Esophagus (tissue), 2 donors: ENCODE measurements at places on chromosomes 3 and 15. TPM values are rescaled to one million over a fixed set of nuclear protein-coding genes. Genes with fewer than 3 reads are reported as not detected.

The LHFPL4 gene
- 0.02 TPM for polyA plus RNA-seq

The CEP97 gene
- 1.1 TPM for polyA plus RNA-seq

The RBPMS2 gene
- polyA plus RNA-seq: 5.2 TPM

The LRRC3B gene
- polyA plus RNA-seq: 0.02 TPM

The HIGD2B gene
- not detected for polyA plus RNA-seq

The SKOR1 gene
- polyA plus RNA-seq: 0.12 TPM

The NEIL1 gene
- 13.2 TPM for polyA plus RNA-seq

The SUSD5 gene
- polyA plus RNA-seq: 0.16 TPM

The C3orf20 gene
- not detected for polyA plus RNA-seq

The GOLGA8J gene
- not detected for polyA plus RNA-seq

The LNP1 gene
- 0.35 TPM for polyA plus RNA-seq

The RASGRF1 gene
- 0.02 TPM for polyA plus RNA-seq

The SCG3 gene
- polyA plus RNA-seq: 0.12 TPM

The HES1 gene
- polyA plus RNA-seq: 78.3 TPM

The TTC21A gene
- 1.8 TPM for polyA plus RNA-seq

The RAB6B gene
- 1.3 TPM for polyA plus RNA-seq

The RSL24D1 gene
- polyA plus RNA-seq: 46.8 TPM

The CELF6 gene
- polyA plus RNA-seq: 1.4 TPM

The CD200R1 gene
- 1.5 TPM for polyA plus RNA-seq

The CYP11A1 gene
- polyA plus RNA-seq: 5.7 TPM

The TERC gene
- polyA plus RNA-seq: 0.14 TPM

The CCRL2 gene
- polyA plus RNA-seq: 0.29 TPM

The EPHA3 gene
- 0.18 TPM for polyA plus RNA-seq

The CELSR3 gene
- 0.36 TPM for polyA plus RNA-seq

The ZNF619 gene
- 0.84 TPM for polyA plus RNA-seq

The SLC6A20 gene
- polyA plus RNA-seq: not detected

The MAGEL2 gene
- 0.02 TPM for polyA plus RNA-seq

The C3orf85 gene
- not detected for polyA plus RNA-seq

The CCNL1 gene
- 62.5 TPM for polyA plus RNA-seq

The CCDC50 gene
- 12.8 TPM for polyA plus RNA-seq

The TTLL13 gene
- polyA plus RNA-seq: 0.04 TPM

The SERINC4 gene
- 0.18 TPM for polyA plus RNA-seq
